ENCODE measurements at places on chromosomes 5 and 9.

DNA sequence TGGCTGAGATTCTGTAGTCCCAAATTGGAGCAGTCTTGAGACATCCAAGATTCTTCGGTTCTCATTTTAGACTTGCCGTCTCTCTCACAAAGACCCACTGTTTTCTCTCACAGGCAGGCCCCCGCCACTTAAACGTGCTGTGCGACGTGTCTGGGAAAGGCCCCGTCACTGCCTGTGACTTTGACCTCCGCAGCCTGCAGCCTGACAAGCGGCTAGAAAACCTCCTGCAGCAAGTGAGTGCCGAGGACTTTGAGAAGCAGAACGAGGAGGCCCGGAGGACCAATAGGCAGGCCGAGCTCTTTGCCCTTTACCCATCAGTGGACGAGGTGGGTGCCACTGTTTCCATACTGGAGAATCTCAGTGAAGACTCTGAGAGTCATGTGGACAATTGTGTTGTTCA is 97.2 kb downstream of the DOCK8 start:
- DNase-seq, result no peak

GRCh38 chr9:29393064-29393463 is 1819.8 kb upstream of the C9orf72 start:
- no peak for DNase-seq

- DNase-seq, result no peak
Measured at GRCh38 chr9:90919883-90920282, 118.3 kb downstream of the SYK start.

DNA sequence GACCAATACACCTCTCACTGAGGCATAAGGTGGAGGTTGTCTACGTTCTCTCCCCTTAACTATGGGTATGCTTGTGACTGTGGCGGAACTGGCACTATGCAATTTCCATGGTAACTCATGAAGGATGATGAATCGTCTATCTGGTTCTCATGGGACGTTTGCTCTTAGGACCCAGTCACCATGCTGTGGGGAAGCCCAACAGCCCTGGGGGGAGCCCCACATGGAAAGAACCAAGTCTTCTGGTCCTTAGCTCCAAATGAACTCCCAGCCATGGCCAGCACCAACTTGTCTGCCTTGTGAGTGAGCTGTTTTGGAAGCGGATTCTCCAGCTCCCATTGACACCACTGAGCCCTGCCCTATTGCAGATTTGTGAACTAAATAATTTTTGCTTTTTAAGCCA is 188.7 kb upstream of the S1PR3 start:
- no peak for DNase-seq

DNA sequence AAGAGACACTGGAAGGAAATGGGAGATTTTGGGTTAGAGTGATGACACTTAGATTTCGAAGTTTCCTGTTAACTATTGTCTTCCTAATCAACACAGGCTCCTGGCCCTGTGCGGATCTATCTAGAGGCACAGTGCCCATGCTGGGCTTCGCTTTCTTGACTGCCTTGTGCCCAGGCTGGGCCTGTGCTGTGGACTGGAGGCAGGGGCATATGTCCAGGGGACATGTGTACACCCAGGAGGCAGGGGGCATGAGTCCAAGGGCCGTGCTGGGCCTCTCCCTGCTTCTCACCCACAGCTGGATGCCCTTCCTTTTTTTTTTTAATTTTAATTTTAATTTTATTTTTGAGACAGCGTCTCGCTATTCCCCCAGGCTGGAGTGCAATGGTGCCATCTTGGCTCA is 37.6 kb downstream of the EHMT1 start:
- no peak for DNase-seq

DNA sequence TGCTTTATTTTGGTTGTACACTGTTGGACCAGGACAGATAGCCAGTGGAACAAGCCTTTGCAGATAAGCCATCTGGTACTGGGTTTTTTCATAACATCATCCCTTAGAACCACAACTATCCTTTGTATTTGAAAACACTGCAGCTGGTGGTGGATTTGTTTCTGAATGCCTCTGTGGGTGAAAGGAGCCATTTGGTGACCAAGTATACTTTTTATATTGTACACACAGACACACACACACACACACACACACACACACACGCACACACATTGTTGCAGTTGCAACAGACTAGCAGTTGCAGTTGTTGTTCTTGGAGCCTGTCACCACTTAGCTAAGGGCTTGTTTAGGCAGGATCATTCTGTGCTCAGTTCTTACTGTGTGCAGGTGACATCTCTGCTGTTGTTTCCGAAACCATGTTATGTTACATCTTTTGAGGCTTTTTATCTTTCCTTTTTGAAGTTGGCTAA is 22.9 kb upstream of the CAVIN4 start:
- DNase-seq, result no peak

DNA sequence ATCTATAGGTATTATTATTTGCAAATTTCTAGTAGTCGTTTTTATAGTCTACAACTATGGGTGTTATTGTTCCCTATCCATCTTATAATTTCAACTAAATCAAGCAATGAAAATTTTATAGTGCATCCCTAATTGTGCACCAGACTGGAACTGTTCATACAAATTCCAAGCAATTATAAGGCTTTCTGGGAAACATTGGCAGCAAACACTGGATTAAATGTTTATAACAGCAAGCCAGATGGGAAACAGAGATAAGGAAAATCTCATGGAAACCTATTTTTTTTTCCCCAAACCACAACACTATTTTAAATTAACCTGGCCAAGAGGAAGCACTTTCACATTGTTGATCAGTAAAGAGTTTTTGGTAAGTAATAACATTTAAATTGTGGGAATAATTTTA is 524.3 kb downstream of the RASEF start:
- no peak for DNase-seq

- no peak for DNase-seq
Measured at GRCh38 chr5:150503977-150504620, 3.8 kb upstream of the NDST1 start.

All from activated CD4-positive, alpha-beta T cell treated with anti-CD3 and anti-CD28 coated beads for 24 hours (primary cell).